ENCODE measurements at places on chromosomes 2 and 18.

GRCh38 chr2:13596233-13596632, 879.5 kb downstream of the TRIB2 start:
- no peak for DNase-seq

DNA sequence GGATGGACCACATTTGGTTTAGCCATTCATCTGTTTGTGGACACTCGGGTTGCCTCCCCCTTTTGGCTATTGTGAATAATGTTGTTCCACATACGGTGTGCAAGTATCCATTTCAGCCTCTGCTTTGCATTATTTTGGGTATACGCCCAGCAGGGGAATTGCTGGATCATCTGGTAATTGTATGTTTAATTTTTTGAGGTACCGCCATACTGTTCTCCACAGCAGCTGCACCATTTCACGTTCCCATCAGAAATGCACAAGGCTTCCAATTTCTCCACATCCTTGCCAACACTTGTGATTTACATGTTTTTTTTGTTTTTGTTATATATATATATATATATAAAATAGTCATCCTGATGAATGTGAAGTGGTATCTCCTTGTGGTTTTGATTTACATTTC, 54.6 kb upstream of the TWIST2 start:
- DNase-seq = no peak

DNA sequence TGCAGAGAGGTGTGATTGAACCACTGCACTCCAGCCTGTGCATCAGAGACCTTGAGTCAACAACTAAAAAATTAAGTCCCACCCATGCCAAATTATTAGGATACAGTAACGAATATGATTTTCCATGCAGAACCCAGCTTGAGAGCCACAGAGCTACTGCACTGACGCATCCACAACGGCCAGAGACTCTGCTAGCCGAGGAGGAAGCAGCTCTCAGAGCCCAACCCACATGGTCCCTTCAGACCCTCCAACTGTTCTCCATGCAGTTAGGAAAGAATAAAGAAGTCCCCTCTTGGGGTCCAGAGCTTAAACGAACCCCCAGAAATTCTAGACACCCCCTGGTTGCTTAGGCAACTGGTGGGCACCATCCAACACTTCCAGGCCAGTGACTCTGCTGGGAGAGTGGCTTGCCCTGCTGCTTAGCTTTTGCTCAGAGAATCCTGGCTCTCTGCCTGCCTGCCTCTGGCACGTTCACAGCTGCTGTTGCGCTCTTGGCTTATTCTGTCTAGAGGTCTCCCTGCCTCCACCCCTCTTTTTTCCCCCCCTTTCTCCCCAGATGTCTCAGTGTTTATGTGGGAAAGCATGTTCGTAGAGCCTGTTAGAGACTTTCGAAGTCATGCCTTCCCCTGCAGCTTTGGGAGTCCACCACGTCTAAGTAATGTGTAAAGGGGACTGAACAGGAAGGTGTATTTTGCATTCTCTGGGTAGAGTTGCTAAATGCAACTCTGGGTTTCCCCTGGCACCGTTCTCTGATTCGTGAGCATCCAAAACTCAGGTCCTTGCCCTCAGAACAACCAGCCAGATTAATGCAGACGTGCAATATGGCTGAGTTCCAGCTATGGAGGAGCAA, 26.0 kb upstream of the SP3 start:
- peak; percentile 75 for DNase-seq

- peak; percentile 48 for DNase-seq
Observed at GRCh38 chr2:199596549-199596948, 138.8 kb upstream of the SATB2 start.

- DNase-seq = no peak
Observed at GRCh38 chr2:105380432-105381100, 18.3 kb downstream of the FHL2 start.

DNA sequence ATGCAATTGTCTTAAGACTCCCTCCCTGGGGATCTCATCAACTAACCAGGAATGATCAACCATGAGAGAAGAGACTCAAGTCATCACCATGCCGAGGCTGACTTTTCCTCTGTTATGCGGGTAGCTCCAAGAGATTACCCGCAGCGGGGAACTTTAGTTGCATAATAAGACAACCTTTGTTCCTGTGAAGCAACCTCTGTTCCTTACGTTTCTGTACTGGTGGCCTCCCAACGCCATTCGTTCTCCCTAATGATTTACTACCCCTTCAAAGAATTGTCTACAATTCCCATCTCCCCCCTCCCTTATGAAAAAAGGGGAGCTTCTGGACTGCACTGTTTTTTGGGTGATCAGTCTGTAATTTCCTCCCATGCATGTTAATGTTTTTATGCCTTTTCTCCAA, 66.1 kb upstream of the LRPPRC start:
- no peak for DNase-seq

DNA sequence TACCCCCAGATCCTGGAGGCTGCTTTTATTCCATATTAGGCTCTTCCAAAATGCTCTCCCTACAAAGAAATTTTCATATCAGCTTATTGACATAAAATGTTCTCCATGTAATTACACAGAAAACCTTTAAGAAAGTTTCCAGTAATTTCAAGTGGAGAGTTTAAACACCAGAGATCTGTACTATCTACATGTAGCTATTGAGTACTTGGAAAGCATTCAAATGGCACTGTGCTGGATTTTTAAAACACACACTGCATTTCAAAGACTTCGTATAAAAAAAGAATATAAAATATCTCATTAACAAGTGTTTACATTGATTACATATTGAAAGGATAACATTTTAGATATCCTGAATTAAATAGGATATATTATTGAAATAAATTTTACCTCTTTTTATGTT, 182.4 kb upstream of the ZNF521 start:
- DNase-seq = no peak

- no peak for DNase-seq
Observed at GRCh38 chr2:45438872-45439665, 172.0 kb downstream of the SRBD1 start.

DNA sequence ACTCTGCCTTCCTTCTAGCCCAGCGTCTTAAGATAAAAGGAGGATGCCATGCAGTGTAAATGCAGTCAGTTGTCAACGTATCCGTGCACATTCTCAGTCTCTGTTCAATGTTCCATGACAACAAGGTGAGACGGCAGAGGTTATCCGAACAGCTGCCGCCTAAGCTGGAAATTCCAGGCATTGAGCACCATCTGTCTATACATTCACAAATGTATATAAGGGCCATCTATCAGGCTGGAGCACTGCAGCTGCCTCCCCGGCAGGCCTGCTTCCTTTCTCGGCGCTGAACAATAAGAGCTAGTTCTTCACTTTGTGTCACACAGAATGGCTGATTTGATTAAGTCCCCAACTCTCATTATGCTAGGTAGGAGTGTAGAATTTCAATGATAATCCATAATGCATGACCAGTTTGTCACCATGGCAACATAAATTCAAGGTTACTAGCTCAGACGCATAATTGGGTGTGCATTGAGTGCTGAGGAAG, 282.2 kb upstream of the SOX11 start:
- no peak for DNase-seq

DNA sequence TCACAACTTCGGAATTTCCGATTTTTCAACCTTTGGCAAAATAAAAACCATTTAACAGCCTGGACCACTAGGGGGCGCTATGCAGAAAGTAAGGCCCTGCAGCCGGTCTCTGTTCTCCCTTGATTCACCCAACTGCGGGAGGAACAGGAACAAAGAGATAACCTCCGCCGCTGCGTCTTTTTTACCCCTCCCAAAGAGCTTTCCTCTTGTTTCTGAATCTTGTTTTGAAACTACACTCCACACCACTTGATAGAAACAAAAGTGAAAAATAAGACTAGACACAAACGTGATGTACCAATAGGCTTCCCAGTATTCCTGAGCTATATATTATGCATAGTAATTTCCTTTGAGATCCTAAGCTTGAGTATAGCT, 231.2 kb downstream of the MYO3B start:
- peak; percentile 73 for DNase-seq

DNA sequence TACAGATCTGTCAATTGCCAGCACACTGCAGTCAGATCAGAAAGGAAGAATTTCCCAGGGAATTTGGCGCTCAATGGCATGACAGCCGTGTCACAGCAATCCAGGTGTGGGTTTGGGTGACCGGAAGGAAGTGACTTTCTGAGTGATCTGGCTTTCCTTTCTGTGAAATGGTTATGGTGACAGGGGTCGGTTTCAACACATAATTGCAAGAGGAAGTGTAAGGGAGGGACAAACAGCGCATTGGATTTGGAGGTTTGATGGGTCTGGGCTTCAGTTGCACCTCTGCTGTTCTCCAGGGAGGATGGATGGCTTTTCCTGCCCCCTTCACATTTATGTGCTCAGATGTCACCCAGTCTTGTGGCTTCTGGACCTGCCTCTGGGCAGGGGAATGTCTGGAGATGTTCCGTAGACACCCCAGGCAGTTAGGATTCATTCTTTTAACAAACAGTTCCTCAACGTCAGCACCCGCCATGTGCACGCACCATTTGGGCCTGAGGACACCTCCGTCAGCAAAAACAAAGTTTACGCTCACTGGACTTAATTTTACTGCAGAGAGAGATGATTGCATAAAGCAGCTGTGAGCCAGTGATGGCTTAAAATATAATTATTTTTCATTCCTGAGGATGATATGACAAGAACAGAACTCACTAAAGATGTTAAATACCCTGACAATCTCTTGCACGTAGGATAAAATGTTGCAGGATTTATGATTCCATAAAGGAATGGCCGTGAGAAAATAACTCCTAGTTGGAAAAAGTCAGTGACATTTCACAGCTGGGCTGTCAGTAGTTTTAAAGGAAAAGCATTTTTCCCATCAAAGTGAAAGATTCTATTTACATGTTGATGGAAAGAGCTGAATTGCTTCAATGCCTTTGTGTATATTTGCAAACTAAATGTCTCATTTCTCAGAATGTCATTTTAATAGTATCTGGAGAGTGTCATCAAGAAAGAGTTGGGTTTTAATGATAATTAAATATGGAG, 36.9 kb downstream of the MBP start:
- no peak for DNase-seq

- peak; percentile 44 for DNase-seq
Observed at GRCh38 chr2:117536139-117536538, 278.4 kb upstream of the DDX18 start.

DNA sequence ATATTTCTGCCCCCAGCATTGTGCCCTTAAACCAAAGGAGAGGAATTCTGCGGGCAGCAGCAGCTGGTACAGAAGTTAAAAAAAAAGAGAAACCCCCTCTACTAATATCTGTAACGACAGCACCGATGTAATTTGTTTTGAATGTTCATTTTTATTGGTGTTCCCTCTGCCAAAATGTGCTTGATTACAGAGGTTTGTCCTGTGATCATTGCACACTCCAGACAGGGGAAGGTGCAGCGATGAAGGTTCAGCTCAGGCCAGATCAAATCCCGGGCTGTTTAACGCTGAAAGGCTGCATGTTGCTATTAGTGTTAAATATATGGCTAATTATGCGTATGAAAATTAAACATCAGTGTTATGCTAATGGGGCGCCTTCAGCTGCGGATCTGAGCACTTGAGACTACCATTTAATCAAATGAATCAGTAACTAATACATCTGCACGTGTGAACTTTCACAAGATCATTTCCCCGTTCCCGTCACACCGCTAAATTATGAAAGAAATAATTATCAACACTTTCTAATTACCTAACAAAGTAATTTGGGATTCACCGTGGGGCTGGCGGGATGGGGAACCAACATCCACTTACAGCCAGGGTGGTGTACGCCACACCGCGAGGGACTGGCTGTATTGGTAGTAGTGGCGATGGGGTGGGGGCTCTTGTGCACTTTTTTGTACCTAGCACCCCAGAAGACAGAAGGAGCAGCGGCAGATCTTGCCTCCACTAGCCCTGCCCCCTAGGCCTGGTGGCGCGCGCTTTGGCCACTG, 1.5 kb upstream of the DLX1 start:
- DNase-seq = no peak

GRCh38 chr2:229375251-229375650, 104.2 kb upstream of the PID1 start:
- no peak for DNase-seq

DNA sequence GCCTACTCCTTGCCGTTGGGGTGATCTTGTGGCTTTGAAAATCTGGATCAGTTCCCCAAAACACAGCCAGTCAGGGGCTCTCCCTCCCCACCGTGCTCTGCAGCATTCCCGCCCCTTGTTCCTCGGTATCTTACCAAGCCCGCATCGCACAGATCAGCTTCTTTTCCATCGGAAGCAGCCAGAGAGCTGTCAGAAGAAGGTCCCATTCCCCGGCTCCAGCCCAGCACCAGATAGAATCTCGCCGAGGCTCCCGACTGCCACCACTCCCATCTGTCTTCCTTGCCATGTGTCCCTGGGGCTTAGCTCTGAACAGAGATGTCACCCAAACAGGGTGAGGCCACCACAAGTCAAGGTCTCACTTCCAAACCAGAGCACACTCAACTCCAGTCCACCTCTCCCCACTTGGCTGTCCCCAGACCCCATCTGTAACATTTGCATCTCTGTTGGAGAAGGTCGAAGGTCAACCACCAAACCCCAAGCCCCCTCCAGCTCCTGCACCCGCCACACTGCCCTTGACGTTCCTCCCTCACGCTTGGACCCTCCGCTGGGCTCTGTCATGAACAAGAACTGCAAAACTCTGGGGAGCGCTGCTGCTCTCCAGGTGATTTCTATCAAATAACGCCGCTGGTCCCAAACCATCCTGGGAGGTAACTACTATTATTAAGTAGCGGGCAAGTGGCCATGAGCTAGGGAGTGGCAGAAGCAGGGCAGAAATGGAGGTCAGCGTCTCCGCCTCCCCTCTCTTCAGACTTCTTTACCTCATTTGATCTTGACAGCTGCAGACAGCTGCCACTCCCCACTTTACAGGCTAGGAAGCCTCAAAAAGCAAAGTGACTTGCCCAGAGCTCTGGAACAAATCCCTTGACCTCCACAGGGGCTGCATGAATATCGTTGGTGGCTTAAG, 70.0 kb upstream of the TAF1B start:
- no peak for DNase-seq

DNA sequence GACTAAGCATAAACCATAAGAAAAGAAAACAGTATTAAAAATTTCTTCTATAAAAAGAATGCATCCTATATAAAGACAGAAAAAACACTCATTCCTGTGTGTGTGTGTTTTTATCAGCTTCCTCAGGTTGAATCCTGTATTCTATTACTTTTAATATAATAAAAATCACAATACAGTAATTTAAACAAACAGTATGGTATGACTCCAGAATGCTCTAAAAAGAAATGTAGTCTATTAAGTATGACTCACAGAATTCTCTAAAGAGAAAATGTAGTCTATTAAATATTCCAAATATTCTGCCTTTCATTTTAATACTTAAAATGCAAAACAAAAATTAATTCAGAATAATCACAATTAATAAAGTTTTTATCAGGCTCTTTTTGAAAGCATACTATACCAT, 19.8 kb downstream of the CCDC88A start:
- DNase-seq = no peak

DNA sequence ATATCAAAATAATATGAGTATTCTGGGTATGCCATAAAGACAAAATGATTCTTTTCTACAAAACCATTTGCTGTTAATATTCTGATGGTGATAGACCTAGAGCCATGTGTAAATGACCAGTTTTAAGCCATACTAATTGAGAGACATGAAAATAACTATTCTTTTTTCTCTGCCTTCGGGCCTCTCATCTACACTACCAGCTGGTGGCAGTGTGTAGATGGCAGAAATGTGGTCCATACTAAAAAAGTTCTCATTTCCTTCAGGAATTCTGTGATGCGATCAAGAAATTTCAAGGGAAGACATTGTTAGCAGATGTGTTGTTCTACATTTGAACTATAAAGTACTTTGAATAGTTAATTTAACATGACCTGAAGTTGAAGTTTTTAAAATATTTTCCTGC, 485.2 kb downstream of the TRIB2 start:
- DNase-seq = no peak
